ENCODE measurements at places on chromosomes 3 and 15.

DNA sequence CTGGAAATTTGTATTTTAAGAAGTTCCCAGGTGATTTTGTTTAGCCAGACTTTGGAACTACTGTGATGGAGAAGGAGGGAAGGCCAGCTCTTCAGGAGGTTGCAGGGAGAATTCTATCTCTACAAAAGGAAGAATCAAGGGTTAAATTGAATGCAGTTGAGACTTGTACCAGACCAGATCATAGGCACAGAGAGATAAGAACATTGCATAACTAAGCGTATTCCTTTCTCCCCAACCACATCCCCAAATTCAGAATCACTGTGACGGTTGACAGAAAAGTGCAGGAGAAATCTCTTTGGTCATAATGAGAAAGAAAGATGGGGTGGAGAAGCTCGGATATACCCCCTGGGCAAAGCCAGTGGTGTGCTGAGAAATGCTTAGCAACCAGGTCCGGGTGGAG, 7.2 kb downstream of the PLD1 start:
- no peak for ATAC-seq

GRCh38 chr3:78116874-78117273, 1077.0 kb downstream of the ROBO2 start:
- no peak for ATAC-seq

DNA sequence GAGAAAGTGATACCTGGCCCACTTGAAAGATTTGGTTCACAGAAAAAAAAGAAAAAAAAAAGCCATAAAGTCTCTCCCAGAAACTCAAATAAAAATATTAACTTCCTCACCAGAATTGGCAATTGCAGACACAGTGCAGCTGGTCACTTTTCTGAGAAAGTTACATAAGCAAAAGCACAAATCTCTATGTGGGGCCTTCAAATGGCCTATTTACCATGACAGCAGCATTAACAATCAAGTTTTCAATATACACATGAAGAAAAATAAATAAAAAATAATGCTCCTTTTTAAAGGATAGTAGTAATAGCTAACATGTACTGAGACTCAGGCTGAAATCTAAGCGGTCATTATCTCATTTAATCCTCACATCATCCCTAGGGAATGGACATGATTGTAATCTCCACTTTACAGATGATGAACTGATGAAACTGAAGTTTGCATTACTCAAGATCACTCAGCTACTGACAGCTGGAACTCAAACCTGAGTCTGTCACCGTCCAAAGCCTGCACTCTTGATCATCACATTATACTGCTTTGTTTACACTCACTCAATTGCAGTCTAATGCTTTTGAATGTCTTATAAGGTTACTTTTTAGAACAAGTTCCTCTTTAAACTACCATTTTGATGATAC, 3.3 kb downstream of the NPTN start:
- ATAC-seq: no peak

- ATAC-seq: no peak
These were observed 3.9 kb upstream of the PSTPIP1 start for GRCh38 chr15:76991048-76991447.

DNA sequence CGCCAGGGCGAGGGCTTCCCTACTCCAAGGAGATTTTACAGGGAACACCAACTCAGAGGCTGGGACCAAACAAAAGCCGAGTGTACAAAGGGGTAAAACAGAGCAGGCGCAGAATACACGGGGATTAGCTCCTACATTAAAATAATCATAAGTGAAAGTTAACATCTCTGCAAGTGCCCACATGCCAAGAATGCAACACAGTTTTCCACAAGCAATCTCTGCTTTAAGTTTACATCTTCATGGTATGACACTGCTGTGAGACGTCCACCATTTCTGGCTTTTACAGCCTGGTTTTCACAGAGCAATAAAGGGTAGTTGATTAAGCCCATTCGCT, 500 bp upstream of the VGLL3 start:
- ATAC-seq: peak; percentile 61

GRCh38 chr15:44641651-44642050, 21.8 kb downstream of the SPG11 start:
- no peak for ATAC-seq

- no peak for ATAC-seq
These were observed 90.5 kb downstream of the LRRC3B start for GRCh38 chr3:26713091-26713490.

DNA sequence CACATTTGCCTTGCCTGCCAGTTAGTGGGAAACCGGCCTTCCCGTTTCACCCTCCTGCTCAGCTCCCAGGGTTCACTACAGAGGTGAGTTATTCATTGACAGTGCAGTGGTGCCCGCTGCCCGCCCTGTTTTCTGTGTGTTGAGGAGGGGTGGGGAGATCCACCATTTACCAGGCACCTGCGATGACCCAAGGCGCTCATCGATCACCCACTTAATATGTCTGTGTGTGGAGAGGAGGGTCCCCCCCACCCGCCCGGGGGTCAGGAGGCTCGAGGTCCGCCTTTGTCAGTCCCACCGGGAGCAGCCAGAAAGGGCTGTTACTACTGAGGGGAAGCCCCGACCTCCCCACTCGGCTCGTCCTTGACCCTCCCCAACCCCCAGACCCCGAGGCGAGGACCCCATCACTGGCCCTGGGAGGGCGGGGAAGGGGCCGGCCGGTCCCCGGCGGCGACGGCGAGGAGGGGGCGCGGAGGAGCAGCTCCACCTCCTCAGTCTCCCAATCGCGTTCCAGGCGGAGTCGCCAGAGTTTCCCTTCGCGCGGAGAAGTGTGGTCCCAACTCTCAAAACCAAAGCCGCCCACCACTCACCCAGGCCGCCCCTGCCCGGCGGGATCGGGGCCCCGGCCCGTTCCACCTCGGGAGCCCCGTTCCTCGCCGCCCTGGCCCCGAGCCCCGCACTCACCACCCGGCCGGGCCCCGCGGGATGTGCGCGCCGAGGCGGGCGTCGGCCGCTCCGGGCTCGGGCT, 1.1 kb downstream of the PLXNB1 start:
- peak; percentile 60 for ATAC-seq

- peak; percentile 66 for ATAC-seq
These were observed 45.8 kb upstream of the FSIP1 start for GRCh38 chr15:39828374-39828931.

DNA sequence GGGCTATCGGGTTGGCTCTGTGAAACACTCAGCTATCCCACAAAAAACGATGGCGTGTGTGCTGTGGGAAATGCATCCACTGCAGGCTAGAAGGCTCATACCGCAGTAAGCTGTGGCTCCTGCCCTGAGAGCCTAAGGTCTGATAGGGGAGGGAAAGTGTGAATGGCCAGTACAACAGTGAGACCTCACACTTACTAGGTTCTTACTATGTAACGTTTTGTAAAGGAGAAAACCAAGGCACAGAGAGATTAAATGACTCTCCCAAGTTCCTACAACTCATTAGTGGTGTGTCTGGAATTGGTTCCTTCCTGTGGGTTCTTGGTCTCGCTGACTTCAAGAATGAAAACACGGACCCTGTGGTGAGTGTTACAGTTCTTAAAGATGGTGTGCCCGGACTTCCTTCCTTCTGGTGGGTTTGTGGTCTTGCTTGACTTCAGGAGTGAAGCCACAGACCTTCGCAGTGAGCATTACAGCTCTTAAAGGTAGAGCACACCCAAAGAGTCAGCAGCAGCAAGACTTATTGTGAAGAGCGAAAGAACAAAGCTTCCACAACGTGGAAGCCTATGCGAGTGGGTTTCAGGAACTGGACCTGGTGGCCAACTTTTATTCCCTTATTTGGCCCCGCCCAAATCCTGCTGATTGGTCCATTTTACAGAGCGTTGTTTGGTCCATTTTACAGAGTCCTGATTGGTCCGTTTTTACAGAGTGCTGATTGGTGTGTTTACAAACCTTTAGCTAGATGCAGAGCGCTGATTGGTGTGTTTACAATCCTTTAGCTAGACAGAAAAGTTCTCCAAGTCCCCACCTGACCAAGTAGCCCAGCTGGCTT, 161.7 kb downstream of the POLR2M start:
- no peak for ATAC-seq

- no peak for ATAC-seq
These were observed 1.9 kb upstream of the ADPGK start for GRCh38 chr15:72785432-72785831.

DNA sequence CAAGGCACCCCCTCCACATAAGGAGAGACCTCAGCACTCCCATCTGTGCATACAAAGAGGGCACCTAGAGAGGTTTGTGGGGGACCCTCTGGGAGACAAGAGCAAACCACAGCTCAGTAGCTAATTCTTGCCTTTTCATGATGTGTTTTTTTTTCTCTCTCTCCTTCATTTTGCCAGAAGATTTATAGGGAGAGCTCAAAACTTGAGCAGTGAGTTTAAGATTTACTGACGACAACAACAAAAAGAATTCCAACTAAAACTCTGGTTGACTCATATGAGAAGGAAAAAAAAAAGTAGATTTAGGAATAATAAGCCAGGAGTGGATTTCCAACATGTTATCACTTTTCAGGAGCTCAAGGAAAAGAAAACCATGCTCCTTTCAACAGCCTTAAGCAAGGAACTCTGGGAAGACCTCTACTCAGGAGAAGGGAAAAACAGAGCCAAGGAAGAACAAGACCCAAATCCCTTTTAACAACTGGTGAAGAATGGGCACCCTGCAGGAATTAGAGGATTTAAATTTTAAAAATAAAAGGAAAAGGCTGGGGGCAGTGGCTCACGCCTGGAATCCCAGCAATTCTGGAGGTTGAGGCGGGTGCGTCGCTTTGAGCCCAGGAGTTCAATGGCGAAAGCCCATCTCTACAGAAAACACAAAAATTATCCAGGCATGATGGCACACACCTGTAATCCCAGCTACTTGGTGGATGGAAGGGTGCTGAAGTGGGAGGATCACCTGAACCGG, 58.2 kb upstream of the RAD18 start:
- ATAC-seq: no peak

GRCh38 chr3:114622001-114622400, 328.2 kb downstream of the TIGIT start:
- ATAC-seq: no peak

GRCh38 chr3:124246949-124247348, 255.0 kb upstream of the ROPN1 start:
- ATAC-seq: no peak

DNA sequence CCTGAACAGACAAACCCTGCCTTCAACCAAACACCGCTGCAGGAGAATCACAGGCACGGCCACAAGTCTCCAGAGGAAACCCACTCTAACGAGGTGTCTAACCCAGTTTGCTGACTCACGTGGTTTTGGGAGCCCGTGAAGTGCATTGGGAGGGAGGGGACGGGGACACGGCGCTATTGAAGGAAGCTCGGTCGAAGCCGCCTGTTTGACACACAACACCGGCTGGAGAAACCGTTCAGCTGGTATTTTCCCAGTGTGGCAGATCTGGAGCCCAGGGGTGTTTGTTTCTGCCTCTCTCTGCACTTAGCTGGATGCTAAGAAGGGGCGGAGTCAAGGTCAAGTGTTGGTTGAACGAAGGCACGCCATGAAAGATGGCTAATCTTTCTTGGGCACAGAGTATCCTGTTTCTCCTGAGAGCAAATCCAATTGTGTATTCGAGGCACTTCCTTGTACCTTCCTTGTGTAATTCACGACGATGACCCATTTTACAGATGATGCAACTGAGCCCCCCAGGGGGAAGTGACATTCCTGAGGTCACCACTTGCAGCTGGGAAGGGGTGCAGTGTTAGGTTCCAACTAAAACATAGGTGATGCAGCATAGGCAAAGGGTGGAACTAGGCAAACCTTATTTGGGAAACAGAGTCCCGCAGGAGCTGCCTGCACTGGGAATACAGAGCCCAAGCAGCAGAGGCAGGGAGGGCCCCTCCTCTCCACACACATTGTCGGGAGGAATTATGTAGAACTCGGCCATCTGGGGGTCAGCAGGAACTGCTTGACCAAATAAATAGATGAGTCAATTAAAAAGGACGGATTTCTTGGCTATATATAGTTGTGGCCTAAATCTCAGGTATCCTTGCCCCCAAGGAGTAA, 22.5 kb downstream of the SLC6A6 start:
- peak; percentile 8 for ATAC-seq

GRCh38 chr15:63509056-63509954, 4.9 kb downstream of the USP3 start:
- ATAC-seq: no peak

DNA sequence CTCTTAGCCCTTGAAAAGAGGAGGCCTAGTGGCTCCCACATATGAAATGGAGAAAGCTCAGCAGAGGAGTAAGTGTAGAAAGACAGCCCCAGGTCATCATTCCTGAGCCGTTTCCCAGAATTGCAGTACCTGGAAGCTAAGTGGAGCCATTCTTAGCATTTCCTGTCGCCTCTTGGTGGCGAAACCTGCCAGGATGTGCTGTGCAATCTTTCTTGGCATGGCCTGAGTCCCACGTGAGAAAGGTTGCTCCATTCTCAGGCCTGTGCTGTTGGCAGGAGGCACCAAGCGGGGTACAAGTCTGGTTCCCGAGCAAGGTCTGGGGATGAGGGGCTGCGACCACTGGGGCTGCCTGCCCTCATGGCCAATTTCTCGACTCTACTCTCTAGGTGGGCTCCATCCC, 207.2 kb upstream of the TPM1 start:
- no peak for ATAC-seq

DNA sequence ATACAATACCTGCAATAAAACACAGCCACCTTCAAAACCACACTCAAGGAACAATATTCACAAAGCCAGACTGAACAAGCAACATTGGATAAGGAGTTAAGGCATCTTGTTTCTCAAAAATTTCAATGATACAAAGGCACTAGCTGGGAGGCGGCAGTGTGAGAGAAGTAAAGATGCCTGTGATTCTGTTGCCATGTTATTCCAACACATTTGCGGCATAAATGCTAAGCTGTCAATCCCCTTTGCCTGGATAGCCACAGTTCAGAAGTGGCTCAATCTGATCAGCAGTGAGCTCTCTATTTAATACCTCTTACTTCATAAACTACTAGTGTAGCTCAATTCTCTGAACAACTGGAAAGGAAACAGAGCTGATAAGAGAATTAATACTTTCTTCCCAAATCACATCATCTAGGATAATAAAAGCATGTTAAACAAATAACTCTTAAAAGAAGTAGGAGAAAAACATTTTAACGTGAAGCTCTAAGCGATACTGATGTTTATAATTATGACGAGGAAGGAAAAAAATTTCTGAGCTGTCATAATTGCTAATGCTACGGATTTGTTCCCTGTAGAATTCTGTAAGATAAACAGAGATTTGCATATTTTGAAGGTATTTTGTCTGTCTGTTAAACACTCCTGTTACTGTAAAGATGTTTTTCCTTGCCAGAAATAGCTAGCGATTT, 358.4 kb downstream of the FOXP1 start:
- no peak for ATAC-seq

- no peak for ATAC-seq
These were observed 18.0 kb downstream of the FAM98B start for GRCh38 chr15:38471974-38472373.

DNA sequence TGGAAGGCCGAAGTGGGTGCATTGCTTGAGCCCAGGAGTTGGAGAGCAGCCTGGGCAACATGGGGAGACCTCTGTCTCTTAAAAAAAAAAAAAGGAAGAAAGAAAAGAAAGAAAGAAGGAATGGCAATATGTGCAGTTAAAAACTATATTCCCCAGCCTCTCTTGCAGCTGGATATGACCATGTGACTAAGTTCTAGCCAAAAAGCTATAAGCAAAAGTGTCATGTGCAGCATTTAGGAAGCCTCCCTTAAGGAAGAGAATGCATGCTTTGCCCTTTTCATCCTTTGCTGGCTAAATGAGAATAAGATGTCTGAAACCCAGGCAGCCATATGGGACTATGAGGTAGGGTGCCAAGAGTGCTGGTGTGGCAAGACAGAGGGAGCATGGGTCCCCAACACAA, 21.8 kb downstream of the CYP19A1 start:
- ATAC-seq: no peak

- ATAC-seq: no peak
These were observed 429.9 kb downstream of the TBL1XR1 start for GRCh38 chr3:176767385-176767784.

- no peak for ATAC-seq
These were observed 55.6 kb upstream of the ADGRG7 start for GRCh38 chr3:100553618-100554372.

- no peak for ATAC-seq
These were observed 24.0 kb downstream of the LTF start for GRCh38 chr3:46440531-46441294.
